Fibroblast of villous mesenchyme (primary cell): ENCODE measurements at places on chromosomes 6 and 20.

DNA sequence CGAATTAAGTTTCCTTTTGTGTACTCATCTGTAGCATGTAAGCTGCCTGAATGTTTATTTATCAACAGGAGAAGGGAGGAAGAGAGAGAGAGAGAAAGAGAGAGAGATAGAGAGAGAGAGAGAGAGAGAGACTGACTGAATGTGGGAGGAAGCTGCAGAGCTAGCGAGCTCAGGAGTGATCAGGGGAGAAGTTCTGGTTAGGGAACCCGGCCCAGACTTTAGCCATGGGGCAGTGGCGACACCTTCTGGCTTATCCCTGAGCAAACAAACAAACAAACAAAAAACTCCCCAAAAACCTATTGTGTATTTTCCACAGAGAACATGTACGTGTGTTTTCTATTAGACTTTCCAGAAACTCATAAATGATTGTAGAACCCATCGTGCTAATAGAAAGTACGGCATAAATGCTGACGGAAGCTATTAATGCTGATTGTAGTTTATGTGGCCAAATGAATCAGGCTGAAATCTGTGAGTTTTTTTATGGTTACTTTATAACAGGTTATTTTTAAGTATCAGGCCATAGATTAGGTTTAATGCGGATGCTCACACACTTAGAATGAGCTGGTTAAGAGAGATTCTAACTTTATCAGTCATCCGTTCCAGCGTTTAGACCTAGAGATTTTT, 92.8 kb downstream of the CLIC5 start:
- peak; percentile 81 for DNase-seq

- DNase-seq, result peak; percentile 86
These were observed 31.5 kb downstream of the SNX5 start for GRCh38 chr20:17936761-17937732.

GRCh38 chr20:41426086-41426830, 59.6 kb upstream of the EMILIN3 start:
- DNase-seq, result no peak

DNA sequence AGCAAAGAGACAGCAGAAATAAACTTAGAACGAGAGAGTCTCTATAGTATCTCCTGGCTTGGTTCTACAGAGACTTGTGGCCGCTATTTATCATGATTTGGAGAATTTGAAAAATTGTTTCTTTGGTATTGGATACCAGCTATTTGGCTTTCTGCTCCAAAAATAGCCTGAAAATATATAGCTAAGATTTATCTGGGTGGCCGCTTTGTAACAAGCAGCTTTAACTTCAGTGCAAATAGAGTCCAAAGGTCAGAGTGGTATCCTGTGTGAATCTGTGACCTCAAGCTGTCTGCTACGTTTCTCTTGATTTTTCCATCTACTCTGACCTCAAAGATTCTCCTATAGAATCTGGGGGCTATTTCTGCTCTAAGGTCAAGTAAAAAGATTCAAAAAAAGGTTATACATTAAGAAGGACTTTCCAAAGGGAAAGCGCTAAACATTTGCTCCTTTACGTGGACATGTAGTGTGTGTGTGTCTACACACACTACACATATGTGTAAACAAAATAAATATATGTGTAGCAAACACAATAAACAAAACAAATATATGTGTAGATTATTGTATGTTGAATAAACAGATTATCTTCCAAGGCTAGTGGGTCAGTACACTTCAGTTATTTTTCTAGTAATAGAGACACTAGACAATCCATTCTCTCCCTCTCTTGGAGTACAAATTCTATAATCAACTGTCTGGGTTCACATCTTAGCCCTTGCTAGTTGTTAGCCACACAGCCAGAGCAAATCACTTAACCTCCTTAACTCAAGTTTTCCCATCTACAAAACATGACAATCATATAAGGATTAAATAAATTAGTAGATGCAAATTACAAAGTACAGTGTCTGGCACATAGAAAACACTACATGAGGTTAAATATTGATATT, 40.8 kb downstream of the CHD6 start:
- DNase-seq, result no peak

- DNase-seq, result peak; percentile 50
These were observed 125.1 kb downstream of the LY86 start for GRCh38 chr6:6713657-6714056.

- peak; percentile 31 for DNase-seq
These were observed 1099.6 kb upstream of the GJE1 start for GRCh38 chr6:141033101-141033500.

DNA sequence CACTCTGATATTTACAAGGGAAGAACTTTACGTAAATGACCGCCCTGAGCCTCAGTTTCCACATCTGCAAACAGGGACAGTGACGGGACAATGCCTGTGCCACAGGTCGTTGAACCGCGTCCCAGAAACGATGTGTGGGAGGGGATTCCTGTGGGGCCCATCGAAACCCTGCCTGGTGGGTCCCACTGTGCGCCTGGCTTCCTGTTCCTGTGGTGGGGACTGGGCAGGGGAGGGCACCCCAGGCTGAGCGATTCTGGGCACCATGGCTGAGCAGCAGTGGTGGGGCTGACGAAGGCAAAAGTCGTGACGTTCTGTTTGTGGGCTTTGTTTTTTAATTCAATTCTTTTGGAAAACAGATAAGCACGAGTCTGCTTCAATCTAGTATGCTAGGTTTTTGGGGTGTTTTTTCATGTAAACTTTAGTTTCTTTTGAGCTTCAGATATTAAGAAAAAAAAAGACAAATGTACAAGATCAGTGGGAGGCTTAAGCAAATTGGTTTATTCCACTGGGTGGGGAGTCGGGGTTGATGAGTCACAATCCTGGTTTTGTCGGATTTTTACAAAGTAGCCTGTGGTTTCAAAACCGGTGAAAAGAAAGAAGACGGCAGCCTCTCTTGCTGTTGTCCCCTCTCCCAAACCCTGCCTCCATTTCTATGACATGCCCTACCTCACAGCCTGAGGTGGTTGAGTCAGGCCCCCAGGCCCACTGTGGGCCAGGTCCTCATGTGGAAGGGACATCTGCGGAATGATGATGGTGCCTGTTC, 40.4 kb downstream of the GNAS-AS1 start:
- no peak for DNase-seq

GRCh38 chr6:94559829-94560537, 1017.4 kb upstream of the MANEA start:
- DNase-seq, result no peak

DNA sequence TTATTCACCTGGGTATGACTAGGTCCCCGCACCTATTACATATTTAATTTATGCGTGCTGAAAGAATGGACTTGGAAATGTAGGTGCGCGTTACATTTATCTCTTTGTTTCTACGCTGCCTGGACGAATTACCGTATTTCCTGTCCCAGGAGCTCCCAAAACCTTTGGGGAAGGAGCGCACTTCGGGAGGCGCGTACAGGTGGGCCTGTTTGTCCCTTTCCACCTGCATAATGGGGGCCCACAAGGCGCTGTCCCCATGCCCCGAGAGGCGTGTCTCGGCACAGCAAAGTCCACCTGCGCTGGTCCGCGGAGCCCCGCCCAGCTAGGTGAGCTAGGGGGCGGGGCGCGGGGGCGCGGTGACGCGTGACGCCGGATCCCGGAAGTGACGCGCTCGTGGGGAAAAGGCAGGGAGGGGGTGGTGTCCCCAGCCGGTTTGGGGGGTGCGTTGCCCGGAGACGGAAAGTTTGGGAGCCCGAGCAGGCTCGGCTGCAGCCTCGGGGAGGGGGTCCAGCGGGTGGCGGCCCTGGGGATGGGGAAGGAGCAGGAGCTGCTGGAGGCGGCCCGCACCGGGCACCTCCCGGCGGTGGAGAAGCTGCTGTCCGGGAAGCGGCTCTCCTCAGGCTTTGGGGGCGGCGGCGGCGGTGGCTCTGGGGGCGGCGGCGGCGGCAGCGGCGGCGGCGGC, at the start of gene ANKS1A:
TSS of gene ANKS1A (plus strand) at position 382 of the 682 bp plus-strand sequence. CDS start at position 530, 148 bp downstream.
- DNase-seq, result peak; percentile 38

DNA sequence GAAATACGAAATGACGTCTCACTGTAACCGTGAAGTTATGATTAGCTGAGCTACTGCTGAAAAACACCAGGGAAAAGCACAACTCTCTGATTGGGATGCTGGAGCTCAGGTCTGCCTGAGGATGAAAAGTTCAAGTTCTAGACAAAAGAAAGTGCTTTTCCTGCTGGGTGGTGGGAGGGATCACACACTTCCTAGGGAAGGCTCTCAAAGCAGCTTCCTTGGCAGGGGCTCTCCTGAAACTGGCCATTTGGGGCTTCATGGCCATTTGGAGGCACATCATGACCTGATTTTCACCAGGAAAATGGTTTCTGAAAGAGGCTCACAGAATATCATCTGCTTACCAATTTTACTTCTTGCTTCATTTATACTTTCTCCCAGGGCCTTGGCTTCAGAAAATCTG, 97.1 kb upstream of the KCNK16 start:
- DNase-seq, result no peak

DNA sequence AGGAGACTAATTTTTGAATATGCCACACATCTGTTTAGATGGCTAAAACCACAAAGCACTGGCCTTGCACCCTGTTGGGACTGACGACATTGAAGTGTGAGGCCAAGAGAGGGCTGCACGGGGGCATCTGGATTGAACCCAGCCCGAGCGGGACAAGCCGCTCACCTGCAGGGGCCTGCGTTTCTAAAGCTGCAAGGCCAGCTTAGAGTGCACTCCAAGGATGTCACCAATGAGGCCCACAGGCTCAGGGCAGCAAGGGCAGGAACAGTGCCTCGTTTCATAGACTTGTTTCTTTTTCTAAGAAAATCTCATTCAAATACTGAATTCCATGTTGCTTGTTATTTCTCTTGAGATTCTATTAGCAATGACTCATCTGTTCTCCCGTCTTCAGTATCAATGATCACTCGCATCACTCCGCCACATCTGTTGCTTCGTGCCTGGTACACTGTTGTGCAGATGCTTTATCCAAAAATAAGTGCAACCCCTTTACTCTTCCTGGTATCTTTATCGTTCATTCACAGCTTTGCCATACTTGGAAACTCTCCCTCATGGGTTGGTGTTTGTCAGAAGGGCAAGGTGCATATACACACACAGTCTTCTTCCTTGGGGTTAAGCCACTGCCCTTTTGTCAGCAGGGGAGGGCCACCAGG, 120.1 kb downstream of the IRF4 start:
- no peak for DNase-seq

DNA sequence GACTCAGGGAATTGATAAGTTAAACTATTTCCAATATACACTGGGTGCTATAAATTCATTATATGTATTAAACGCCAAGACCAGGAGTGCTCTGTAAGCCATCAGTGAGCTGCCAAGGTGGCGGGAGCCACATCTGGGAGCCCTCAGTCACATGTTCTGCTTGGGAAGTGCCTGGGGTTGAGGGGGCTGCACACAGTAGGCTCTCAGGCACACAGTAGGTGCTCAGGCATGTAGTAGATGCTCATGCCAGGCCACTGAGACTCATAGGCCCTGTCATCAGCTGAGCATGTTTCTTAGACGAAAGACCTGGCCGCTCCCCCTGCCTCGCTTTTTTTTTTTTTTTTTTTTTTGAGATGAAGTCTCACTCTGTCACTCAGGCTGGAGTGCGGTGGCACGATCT, 83.3 kb upstream of the BHLHE23 start:
- no peak for DNase-seq

GRCh38 chr20:50264534-50265145, 74.0 kb downstream of the CEBPB start:
- no peak for DNase-seq

- DNase-seq, result no peak
These were observed 32.7 kb downstream of the CD109 start for GRCh38 chr6:73728548-73729205.

DNA sequence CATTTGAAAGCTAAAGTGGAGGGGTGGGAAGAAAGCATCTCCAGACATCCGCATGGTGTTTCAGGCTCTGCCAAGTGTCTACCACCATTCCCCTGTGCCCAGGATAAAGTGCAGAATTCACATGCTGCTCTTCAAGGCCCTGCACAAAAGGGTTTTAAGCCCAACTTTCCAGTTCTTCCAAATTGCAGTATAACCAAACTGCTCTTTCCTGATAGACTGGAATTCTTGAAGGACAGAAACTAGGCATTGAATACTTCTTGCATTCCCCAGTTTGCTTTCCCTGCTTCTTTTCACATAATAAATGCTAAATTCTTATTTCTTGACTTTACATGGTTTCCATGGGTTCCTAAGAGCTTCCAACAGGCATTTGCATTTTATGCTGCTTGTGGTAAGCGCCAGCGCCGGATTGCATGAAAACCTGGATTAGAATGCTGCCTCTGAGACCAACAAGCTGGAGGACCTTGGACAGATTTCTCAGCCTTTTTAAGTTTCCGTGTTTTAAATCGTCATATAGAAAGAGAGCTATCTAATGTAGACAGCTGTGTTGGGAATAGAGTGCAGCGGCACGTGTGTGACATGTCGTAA, 7.9 kb downstream of the SOX4 start:
- DNase-seq, result no peak

DNA sequence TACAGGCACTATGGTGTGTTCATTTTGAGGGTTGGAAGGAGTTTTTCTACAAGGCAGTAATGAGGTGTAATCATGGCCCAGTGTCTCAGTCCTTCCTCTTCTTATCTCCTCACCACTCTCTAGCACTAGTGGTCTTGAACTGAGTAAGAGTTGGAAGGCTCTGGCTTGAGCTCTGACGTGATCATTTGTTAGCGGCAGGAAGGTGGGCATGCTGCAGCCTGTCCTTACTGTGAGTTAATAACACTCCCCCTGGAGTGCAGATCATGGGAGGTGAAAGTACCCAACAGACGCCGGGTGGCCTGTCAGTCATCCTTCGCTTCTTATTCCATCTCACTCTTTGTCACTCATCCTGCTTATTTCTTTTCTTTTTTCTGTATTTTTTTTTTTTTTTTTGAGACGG, 356.9 kb downstream of the CDKAL1 start:
- DNase-seq, result no peak

DNA sequence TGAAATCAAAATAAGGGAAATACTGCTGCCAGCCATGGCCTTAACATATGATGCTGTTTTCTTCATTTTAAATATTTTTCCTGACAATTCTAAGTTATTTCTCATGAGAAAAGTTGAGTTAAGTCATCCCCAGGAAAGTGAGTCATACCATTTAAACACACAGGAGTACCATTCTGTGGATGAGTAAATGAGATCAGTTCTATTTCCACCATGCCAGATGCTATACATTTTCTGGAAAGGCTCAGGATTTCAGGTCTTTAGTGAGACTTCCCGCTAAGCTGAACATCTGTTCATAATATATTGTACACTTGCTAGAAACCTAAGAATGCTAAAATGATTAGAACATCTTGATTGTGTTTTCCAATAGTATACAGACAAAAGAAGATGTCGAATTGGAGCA, 256.2 kb upstream of the MANEA start:
- no peak for DNase-seq

DNA sequence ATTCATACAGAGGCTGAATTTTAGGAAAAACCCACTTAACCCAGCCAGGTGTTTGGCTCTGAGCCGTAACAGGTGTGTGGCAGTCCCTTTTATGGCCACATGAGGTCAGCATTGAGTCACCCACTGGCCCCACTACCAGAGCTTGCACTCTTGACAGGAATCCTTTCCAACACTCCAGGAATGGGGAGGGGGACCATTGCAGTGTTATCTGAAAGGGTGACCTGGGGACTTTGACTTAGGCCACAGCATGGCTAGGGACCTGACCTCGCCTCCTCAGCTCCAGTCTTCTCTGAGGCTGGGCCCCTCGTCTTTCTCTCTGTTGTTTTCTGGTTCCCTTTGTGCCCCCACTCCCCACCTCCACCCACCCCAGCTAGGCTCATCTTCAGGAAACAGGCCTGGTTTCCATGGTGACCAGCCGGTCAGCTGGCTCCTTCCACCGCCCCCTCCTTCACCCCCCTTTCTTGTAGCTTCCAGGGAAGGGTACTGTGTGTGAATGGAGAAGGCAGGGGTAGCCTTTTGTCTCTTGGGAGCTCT, 2.1 kb upstream of the TMEM151B start:
- DNase-seq, result peak; percentile 54
